ENCODE measurements at places on chromosomes 12 and 14.
A peak's percentile ranks its signal among the peaks of the same experiment; 100 is the strongest.

DNA sequence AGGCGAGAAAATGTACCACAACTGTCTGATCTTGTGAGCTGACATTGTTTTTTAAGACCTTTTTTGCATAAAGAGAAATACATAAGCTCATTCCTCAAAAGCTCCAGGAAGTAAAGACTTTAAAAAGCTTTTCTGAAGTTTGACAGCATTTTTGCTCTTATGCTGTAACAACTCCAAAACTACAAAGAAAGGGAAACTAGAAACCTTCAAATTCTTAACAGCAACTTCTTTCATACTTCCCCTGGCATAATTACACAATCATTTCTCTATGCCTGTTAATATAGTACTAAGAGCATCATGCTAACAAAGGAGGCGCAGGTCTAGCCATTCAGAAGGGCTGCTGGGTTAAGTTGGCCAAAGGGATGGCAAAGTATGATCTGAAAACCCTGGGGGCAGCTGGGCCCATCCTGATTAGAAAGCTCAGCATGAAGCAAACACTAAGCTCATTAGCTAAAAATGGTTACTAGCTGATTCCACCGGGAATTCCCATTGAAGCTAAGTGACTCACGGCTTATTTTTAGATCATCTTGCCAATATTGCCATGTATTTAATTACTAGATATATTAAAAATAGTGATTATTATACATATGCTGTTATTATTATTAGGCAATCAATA, 26.1 kb upstream of the ANP32D start:
- DNase-seq, result no peak

GRCh38 chr14:71284048-71284447, 376.8 kb downstream of the PCNX1 start:
- DNase-seq, result no peak

DNA sequence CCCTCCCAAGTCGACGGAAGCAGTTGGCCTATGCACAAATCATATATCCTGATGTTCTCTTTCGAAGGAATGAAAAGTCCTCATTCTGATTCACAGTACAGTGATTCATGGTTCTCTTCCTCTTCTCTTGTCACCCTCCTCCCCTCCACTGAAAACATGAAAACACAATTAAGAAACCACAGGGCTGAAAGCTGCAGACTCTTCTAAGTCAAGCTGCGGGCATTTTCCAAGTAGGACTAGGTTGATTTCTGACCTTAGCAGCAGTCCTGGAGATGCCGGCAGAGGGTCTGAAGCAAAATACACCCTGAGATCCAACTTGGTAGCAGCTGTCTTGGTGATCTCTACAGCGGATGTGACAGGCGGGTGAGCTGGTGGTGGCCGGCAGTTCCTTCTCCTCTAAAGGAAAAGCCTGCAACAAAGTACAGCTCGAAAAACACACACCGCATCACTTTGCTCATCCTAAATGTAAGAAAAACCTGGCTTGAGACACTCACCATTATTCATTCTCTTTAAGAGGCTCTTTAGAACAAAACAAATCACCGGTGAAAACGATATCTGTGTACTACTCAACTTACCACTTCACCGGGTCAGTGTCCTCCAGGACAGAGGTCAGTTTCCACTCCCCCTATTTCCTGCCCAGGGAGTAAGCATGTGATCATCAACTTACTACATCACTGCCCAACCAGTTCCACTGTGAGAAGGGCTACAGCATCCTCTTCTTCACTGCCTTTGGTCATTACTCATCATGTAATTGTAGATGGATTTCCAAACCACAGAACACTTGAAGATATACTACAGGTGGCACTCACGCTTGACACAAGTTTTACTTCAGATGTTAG, 6.0 kb downstream of the TMCC3 start:
- DNase-seq, result no peak

- no peak for DNase-seq
Measured at GRCh38 chr14:32306549-32306948, 22.5 kb upstream of the AKAP6 start.

GRCh38 chr14:23352506-23353432, at the start of gene SLC22A17:
Gene SLC22A17, minus strand, starts transcription at chr14:23352887.
- DNase-seq, result peak; percentile 26

All from stimulated activated CD4-positive, alpha-beta T cell treated with anti-CD3 and anti-CD28 coated beads, Interleukin-12 subunit alpha, Interleukin-12 subunit beta, amount 100 ng/mL, for 24 hours (primary cell).